ENCODE measurements at places on chromosomes 3 and 15.

DNA sequence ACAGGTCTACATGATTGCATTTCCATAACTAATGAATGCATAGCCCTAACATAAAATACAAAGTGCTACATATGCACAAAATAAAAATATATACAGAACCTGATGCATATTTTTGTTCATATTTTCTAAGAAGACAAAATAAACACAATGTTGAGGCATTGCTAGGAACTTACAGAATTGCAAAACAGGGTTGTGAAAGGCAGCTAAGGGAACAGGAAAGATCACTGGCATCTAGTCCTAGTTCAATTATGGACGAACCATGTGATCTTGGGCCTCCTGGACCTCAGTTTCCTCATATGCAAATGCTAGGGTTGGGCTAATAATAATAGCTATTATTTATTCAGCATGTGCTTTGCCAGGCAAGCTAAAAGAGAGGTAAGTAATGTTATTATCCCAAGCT lies 15.5 kb upstream of the NCEH1 start:
- DNase-seq, result no peak

- no peak for DNase-seq
Observed at GRCh38 chr3:29854821-29855220, 574.0 kb downstream of the RBMS3 start.

- no peak for DNase-seq
Observed at GRCh38 chr3:177284383-177284881, 87.2 kb upstream of the TBL1XR1 start.

DNA sequence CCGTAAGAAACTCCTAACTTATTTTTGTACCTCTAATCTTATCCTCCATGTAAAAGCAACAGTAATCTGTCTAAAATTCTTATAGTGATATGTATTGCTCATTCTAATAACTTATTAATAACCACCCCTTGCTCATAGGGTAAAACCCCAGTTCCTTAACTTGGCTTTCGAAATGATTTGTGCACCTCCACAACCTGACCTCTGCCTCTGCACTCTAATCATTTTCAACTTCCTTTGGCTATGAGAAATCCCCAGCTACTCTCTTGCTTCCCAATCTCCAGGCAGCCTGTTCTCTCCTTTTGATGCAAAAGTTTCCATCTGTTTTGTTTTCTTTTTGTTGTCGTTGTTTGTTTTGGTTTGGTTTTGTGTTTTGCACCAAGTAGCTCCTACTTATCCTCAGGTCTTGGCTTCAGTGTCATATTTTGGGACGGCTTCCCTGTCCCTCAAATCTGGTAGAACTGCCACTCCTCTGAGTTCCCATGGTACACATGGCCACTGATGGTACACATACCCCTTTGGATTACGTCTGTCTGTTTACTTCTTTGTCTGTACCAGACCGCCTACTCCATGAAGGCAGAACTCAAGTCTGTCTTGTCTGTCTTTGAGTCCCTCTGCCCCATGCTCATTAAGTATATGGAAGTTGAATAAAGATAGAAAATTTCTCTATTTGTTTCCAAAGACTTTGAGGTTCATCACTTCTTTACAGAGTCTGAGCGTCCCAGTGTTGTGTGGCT lies 105.6 kb upstream of the TGFBR2 start:
- DNase-seq, result no peak

DNA sequence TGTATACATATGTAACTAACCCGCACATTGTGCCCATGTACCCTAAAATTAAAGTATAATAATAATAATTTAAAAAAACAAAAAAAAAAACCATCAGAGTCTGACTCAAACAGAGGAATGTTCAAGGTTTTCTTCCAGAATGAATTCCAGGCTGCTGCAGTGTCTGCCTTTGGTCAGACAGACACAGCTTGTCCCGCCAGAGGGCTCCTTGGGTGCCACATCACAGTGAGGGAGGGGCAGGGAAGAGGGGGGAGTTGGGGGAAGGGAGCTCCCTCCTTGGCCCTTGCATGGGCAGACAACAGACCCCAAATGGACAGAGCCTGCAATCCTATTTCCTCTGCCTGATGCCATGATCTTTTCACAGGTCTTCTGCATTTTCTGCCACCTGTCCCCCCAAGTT lies 36.5 kb downstream of the ITGB5 start:
- no peak for DNase-seq

GRCh38 chr15:69848551-69849231 lies 249.0 kb downstream of the TLE3 start:
- DNase-seq, result no peak

DNA sequence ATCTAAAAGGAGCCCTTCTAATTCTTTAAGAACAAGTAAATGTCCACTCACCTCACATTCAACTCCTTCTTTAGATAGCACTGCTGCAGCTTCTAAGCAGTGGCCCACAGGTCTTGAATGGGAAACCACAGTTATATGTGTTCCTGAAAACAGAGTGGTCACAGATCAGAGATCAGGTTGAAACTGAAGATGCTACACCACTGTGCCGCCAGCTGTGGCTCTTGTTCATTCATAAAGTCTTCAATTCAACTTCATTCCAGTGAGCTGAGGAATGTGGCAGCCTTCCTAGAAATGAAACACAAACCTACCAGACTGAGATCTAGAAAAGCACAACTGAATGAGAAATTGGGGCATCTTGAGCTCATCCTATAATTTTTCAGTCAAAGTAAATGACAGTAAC lies 4.0 kb downstream of the PDHB start:
- no peak for DNase-seq

- no peak for DNase-seq
Observed at GRCh38 chr3:54866251-54866650, 61.6 kb downstream of the LRTM1 start.

GRCh38 chr3:194518652-194519051 lies 31.9 kb upstream of the ATP13A3 start:
- no peak for DNase-seq

- DNase-seq, result no peak
Observed at GRCh38 chr3:40877631-40878463, 321.5 kb upstream of the CTNNB1 start.

DNA sequence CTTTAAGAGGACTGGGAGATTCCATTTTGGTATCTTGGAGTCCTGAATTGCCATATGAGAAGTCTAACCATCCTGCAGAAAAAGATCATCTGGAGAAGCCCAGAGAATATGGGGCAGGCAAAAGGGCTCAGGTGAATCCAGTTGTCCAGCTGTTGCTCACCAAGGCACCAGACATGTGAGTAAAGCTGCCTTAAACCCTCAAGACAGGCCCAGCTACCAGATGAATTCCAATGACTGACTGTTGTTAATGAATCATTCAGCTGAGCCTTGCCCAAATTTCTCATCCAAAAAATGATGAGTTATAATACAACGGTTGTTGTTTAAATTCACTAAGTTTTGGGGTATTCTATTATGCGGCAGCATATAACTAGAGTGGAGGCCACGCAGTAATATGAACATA lies 22.0 kb upstream of the NANOGP8 start:
- no peak for DNase-seq

DNA sequence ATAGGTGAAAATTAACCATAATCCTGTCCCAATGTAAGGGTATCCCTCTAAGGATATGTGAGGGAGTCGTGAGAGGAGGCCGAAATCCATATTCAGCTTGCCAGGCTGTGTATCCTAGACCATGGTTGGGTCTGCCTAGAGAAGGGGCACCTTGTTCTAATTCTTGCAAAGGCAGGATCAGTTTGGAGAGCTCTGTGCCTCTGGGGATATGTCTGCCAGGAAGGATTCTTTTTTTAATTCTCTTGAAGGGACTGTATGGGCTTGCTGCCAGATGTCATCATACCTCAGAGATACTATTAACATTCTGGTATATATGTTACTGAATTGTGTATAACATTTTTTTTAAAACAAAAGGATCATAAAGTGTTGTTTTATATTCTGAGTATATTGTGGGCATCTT lies 2.4 kb downstream of the ATP1B3 start:
- no peak for DNase-seq

DNA sequence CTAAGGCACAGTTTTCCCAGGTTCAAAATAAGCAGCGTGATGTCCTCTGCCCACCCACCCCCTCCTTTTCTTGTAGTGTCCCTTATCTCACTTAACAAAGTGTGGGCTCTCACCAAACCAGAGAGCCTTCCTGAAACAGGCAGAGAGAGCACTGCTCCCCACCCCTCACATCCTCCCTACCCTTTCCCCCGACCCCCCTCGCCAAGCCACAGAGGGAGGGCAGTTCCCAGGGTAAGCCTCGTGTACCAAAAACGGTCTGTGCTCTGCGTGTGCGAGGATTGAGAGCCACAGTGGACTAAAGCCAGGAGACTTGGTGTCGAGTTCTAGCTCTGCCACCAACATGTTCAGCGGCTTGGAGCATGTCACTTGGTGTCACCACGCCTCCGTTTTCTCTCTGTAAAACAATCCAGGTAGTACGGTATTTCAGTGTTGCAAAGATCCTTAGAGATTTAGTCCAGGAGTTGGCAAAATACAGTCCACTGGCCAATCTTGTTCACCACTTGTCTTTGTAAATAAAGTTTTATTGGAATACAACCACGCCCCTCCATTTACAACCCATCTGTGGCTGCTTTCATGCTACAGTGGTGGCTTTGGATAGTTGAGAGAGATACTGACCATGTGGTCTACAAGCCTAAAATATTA lies 249.9 kb downstream of the OPA1 start:
- DNase-seq, result no peak

- DNase-seq, result no peak
Observed at GRCh38 chr3:69474186-69474585, 88.3 kb upstream of the FRMD4B start.

DNA sequence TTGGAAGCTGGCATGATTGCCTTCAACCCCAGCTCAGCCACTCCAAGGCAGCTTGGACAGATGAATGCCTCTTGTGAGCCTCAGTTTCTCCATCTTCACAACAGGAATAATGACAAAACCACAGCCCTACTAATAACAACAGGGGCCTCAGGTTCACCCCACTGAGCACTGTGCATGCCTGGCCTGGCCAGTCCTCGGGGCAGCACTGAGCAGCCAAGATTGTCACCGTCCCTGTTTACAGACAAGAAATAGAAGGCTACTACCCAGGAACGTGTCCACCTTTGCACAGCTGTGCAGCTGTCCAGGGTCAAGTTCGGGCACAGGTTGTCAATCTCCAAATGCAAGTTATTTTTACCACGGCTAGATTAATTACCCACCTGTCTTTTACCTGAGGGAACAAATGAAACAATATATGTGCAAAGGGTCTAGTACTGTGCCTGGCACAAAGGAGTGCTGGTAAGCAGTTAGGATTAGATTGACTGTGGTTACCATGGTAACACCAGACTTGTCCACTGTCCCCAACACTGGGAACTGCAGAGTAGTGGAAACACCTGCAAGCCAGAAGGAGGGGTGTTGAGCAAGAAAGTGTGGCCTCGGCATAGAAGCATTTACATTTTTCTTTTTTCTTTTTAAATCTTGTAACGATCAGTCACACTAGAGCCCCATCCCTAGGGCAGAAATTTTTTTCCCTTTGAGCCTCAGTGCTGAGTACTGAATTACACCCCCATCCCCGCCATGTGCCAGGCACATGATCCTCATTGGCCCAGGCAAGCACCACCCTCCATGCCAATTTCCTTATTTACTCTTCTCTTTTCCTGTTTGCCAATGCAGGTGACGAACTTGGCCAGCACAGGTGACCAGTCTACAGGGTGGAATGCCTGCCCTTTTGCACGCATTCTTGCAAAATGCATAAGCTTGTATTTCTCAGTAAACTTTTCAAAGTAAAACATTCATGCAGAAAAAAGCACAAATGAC lies 66.3 kb upstream of the SLC6A6 start:
- DNase-seq, result no peak

DNA sequence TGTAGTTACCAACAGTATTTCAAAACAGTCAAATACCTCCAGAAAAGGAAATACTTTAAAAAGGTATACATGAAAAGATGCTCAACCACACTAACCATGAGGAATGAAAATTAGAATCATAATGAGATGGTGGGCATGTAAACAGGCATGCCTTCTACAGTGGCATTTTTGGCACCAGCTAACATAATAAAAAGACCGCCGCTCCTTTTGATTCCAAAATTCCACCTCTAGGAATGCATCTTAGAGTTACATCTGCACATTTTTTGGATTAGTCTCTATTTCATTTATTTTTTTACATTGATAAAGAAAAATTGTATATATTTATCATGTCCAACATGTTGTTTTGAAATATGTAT lies 37.0 kb upstream of the SPTBN5 start:
- no peak for DNase-seq

DNA sequence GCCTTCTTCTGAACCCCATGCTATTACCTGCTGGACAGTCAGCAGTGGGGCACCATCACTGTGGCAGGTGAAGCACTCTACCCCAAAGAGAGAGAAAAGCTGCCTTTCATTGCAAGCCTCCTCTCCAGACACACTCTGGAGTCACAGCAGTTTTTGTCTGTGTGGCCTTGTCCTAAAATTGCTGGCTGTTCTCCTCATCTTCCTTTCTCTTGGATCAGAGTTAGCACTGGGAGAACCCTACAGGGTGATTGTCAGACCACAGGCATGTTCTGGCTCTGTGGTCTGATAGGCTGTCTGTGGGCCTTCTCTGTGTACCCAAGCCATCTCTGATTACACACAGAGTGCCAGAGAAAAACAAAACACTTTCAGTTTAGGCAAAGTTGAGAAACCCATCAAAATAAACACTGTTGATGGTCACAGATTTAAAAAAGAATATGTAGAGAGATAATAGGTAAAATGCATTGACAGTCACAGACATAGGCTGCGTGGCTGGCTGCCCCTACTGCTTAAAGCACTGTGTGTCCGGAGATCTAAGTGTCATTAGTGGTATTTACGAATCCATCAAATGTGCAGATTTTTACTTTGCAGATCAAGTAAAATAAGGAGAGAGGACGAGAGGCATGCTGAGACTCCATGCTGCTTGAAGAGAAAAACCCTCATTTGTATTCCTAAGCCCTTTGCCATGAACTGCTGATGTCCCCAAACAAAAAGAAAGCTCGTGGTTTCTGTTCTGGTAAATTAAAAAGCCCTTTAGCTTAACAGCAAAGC lies 689.9 kb downstream of the TUSC7 start:
- DNase-seq, result no peak

- no peak for DNase-seq
Observed at GRCh38 chr3:186879781-186880180, 37.3 kb downstream of the ADIPOQ start.

- DNase-seq, result no peak
Observed at GRCh38 chr15:78969687-78970349, 25.0 kb upstream of the CTSH start.

DNA sequence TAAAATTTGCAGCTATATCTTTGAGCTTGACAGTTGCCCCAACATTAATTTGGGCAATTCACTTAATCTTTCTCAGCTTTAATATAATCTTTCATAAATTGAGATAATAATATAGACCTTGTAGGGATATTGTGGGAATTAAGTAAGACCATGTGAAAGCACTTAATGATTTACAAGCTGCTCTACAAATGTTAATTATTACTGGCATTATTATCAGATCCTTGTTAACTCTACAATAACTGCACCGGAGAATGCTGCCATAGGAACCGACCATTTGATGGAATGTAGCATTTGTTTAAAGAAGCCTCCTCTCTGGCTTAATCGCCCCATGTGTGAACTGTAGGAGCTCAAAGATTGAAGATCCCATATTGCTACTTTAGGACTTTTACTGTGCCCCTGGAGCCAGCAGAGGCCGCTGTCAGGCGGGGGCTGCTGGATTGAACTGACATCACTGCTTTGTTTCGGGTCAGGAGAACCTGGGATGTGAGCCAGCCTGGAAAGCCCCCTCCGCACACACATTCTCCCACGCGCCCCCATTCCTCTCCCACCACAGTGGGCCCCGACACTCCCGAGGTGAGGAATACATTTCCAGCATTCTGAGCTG lies 154.2 kb upstream of the TNIK start:
- DNase-seq, result no peak

Data from activated CD8-positive, alpha-beta memory T cell treated with anti-CD3 and anti-CD28 coated beads for 4 hours (primary cell).